Activated CD8-positive, alpha-beta memory T cell treated with anti-CD3 and anti-CD28 coated beads for 1 hour (primary cell): ENCODE measurements at places on chromosomes 16 and 17.

GRCh38 chr16:17219991-17220390, 250.8 kb downstream of the XYLT1 start:
- no peak for DNase-seq

DNA sequence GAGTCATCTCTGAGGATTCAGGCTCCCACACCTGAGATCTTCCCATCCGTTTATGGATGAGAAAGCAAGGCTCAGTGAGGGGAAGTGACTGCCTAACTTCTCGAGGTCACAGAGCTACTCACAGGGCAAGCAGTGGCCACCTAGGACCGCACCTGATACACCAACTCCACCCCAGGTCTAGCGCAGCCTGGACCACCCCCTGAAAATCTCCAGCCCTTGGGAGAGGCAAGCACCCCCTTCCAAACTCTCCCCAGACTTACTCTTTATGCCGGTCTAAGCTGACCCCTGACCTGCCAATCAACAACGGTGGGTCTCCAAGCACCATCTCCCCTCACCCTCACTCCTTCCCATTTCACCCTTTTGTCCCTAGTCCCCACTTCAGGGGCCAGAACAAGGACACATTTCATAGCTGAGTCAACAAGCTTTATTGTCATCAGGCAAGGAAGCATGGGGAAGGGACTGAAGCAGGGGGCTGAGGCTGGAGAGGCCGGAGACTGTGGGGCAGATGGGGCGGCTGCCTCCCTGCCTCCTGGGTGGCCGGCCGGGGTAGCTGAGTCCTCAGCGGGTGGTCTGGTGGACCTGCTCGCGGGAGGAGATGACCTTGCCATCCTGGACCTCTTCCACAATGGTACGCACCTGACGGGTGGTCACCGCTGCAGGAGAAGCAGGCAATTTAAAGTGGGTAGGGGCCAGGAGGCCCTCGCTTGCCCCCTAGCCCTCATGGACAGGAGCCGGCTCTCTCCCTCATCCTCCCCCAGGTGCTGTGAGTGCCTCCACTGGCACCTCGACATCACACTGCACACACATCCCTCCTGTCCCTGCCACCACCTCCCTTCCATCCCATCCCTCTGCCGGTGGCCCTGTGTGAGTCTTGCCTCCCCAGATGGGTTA, 5.1 kb downstream of the KRT17 start:
- no peak for DNase-seq

GRCh38 chr17:18173740-18174139, 9.9 kb upstream of the ALKBH5 start:
- no peak for DNase-seq

- DNase-seq, result no peak
Measured at GRCh38 chr16:15650698-15651171, 690 bp downstream of the NDE1 start.

DNA sequence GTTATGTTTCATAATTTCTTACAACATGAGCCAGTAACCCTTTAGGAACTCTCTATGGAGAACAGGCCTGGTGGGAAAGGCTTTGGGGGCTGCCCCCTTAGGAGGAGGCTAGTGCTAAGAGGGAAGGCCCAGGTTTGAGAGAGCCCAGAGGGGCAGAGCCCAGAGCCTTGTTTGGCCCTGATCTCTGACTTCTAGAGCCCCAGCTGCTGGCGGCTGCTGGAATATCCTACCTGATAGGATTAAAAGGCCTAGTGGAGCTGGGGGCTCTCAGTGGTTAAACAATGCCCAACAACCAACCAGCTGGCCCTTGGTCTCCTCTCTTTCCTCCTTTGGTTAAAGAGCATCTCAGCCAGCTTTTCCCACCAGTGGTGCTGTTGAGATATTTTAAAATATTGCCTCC, 54.1 kb downstream of the IGF2BP1 start:
- no peak for DNase-seq

DNA sequence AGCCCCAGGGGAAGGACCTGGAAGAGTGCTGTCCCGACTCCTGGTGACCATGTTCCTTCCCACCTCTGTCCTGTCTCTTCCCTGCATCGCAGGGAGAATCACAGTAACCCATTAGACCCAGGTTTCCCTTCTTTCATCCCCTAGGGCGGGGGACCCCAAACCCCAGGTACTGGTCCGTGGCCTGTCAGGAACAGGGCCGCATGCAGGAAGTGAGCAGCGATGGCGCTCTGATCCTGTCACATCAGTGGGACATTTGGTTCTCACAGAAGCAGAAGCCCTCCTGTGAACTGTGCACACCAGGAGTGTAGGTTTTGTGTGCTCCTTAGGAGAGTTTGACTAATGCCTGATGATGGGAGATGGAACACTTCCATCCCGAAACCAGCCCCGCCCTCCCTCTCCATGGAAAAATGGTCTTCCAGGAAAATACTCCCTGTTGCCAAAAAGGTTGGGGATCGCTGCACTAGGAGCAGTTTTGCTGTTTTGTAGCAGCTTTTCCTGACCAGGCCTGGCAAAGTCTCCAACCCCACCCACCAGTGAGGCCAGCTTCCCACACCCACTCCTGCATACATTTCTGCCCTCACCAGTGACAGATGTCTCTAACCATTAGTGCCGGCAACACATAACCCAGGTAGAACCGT, 10.5 kb downstream of the MNT start:
- DNase-seq, result no peak

GRCh38 chr17:5608399-5609112, 24.2 kb upstream of the NLRP1 start:
- no peak for DNase-seq

- no peak for DNase-seq
Measured at GRCh38 chr16:12646098-12646489, 157.6 kb downstream of the CPPED1 start.

DNA sequence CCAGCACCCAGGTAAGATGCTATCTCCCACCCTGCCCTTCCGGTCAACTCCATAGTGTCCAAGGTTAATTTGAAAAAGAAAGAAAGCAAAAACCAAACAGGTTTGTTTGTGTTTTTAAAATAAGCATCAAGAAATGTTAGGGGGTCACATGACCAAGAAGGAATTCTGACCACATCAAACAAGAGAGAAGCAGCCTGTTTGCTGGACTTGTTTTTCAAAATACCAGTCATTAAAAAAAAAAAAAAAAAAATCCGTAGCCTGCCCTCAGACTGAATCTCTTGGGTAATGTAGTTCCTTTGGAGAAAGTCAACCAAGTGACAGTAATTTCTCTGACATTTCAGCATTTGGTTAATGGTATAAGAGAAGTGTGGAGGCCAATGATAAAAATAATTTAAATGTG, 38.4 kb downstream of the HNF1B start:
- no peak for DNase-seq

- no peak for DNase-seq
Measured at GRCh38 chr16:2532494-2533141, 1.4 kb upstream of the CEMP1 start.

- no peak for DNase-seq
Measured at GRCh38 chr17:60534010-60534555, 8.0 kb upstream of the APPBP2 start.

GRCh38 chr17:50594128-50594823, 33.8 kb downstream of the CACNA1G start:
- DNase-seq, result no peak
